ENCODE measurements at places on chromosomes 2 and 18.

DNA sequence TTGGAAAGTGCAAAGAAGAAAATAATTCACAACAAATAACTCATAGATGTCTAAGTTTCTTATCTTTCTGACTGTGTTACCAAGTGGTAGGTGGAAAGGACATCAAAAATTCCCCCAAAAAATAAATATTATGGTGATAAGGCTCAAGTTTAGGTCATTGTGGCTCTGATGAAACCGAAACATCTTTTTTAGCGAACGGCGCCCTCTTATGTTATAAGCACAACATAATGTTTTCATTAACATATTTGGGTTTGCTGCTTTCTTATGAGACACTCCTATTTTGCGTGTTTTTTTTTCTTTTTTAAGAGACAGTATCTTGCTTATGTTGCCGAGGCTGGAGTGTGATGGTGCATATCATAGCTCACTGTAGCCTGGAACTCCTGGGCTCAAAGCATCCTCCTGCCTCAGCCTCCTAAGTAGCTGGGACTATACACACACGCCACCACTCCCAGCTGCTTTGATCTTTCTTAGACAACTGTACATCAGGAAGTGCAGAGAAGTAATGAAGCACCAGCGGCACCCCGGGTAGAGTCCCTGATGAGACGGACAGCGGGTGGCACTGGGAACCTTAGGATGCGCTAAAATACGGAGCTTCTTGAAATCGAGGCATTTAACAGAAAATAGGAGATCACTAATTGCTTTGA, 38.5 kb upstream of the SLC35G4 start:
- no peak for DNase-seq

DNA sequence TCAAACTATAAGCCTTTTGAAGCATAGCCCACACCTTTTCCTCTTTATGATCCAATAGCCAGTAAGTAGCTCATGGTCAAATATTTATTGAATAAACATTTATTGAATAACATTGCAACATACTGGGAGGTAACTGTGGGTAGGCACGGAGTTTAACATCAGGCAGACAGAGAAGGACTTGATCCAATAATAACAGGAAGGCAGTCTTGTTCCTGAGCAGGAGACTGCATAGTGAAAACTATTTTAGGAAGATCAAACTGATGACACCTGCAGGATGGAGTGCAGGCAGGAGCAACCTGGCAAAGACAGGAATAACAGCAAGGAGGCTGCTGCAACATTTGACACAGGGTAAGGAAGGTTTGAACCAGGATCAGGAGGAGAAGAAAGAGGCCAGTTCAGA, 3.1 kb upstream of the DCTN1 start:
- DNase-seq = no peak

GRCh38 chr2:222319586-222320435, 21.0 kb upstream of the PAX3 start:
- no peak for DNase-seq

- DNase-seq = no peak
Measured at GRCh38 chr2:143891879-143892308, 628.0 kb downstream of the ZEB2 start.

DNA sequence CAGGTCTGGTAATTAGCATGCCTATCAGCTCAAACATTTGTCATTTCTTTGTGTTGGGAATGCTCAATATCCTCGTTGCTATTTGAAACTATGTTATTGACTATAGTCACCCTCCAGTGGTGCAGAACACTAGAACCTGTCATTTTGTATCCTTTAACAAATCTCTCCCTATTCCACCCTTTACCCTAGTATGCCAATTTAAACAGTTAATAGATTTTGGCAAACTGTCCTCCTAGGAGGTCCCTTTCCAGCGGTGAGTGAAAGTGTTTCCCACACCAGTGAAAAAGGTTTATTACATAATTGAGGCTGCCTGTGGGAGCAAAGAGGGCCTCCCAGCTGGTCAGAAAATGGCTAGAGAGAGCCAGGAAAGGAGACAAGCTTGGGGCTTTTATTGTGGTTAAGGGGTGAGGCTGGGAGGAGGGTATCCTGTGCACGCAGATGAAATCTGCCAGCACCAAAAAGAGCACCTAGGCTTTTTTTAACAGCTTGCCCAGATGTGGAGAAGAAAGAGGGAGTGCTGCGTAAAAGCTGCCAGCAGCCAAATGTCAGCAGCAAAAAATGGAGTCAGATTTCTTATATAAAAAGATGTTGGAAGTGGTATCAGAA, 1.8 kb upstream of the DRC1 start:
- DNase-seq = no peak

DNA sequence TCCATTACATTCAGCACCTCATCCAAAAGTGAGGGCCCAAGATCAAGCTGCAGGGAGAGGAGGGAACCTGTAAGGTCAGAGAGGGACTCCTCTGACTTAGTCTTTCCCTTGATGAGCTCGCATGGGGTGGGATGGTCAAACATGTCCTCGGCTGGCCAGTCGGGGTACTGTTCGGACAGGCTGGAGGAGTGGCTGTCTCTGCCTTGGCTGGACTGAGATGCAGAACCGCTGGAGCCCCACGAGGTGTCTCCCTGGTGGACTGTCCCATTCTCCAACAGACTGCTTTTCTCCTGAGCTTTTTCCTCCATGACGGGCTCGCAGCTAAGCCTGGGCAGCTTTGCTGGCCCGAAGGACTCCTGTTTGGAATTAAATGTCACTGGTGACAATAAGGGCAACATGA, 25.6 kb downstream of the CDC42EP3 start:
- no peak for DNase-seq

DNA sequence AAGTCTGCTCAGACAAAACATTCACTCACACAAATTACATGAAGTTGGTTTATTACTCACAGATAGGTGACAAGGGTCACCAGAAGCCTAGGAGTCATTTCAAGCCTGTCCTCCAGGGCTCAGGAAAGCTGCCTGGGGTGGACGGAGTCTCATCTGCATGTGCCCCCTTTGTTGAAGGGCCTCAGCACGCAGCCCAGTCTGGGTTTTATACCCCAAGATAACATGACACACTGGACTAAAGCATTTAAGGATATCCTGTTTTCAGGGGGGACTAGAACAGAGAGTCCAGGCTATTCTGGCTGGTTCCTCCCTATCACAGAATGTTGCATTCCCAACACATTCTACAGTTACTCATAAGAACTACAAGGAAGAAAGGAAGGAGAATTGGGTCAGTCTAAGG, 164.7 kb downstream of the MREG start:
- DNase-seq = no peak

DNA sequence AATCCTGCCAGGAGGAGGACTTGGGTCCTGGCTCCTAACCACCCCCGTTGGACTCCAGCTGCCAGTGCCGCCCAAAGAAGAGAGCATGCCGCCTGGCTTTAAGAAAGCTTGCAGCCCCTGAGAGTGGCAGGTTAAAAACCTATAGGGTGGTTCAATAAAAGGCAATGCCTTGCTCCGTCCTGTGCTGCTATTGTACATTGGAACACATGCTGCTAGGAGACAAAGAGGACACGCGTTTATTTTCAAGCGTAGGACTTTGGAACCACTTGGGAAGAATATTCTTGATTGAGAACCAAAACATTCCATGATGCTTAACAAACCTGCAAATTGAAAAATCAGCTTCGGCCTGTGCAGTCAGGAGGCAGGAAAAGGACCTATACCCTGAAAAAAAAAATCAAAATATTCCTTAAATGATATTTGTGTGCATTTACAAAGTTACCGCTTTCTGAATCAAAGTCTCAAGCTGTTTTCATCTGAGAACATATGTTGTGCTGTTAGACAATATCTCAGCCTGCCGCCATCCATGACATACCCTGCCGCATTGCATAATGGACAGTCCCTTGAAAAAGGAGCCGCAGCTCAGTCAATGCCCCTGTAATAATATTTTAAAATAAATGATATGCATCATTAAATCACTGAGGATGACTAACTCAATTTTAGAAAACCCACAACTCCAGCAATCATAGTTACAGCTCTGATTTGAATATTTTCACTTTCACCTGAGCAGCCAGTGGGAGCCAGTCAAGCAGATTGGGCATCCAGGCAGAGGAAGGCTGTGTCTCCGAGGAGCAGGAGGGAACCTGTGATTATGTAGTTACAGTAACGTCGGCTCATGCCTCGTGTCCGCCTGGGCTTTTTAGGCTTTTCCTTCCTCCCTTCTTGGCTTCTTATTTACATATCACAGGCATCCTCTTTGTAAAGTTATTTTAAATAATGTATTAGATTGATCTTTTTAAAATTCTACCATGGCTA, 805.6 kb upstream of the FANCL start:
- DNase-seq = no peak

GRCh38 chr2:5685225-5685624, 7.0 kb upstream of the SOX11 start:
- DNase-seq = no peak

DNA sequence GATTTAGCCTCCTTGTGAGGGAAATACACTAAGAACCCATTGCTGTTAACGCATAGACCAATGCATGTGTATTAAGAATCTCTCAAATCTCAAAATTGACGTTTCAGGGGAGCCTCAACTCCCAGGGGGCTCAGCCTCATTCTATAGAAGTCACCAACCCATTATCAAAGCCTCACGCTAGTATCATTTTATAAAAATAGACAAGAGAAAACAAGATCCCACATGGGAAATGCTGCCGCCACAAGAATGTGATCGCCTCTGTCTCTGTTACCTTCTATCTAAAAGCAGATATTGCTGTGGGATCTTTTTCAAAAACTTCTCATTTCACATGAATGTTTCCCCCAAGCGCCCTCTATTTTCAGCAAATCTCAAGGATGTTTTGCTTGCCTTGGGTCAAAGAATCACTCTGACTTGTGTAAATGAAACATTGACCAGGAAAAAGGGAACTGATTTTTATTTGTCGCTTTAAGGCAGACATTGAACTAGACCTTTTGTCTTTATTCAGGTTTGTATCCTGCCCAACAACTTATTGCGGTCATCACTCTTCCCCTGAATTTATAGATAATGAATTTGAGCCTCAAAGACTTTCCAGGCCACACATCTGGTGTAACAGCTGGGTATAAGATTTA, 679.0 kb upstream of the ID2 start:
- no peak for DNase-seq

GRCh38 chr2:12835733-12836132, 119.0 kb downstream of the TRIB2 start:
- no peak for DNase-seq

- DNase-seq = no peak
Measured at GRCh38 chr18:23668731-23669130, 6.0 kb upstream of the ANKRD29 start.

DNA sequence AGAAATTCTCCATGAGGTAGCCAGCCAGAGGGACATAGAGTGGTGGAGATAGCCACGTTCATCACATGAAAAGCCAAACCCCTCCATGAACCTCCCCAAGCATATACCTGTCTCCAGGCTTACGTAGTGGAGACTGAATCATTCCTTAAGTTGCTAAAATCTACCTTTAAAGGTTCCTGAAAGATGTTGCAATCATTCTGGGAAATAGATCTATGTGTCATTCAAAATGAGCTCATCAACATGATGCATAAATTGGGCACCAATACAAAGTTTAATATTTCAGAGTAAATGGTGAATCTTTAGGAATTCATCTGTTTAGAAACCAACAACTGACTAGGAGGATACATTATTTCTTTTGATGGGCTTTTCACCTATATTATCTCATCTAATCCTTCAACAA, 362.6 kb upstream of the ID2 start:
- no peak for DNase-seq

DNA sequence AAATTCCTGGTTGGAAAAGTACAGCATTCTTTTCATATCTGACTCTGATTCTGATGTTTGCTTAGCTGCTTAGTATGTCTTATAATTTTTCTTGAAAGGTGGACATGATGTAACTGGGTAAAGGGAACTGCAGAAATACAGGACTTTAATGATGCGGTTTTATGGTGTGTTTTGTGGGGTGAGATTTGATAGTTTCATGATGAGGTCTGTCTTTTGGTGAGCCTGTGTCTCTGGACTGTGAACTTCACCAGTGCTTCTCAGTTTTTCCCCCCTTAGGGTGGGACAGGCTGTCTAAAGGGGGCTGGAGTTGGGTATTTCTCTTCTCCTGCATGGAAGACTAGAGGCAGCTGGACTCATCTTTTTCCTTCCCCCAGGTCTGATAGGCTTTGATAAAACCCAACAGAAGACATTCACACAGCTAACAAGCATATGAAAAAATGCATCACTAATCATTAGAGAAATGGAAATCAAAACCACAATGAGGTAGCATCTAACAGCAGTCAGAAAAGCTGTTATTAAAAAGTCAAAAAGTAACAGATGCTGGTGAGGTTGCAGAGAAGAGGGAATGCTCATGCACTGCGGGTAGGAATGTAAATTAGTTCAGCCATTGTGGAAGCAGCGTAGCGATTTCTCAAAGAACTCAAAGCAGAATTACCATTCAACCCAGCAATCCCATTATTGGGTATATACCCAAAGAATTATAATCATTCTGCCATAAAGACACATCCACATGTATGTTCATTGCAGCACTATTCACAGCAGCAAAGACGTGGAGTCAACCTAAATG, 77.6 kb downstream of the EPC2 start:
- DNase-seq = no peak

DNA sequence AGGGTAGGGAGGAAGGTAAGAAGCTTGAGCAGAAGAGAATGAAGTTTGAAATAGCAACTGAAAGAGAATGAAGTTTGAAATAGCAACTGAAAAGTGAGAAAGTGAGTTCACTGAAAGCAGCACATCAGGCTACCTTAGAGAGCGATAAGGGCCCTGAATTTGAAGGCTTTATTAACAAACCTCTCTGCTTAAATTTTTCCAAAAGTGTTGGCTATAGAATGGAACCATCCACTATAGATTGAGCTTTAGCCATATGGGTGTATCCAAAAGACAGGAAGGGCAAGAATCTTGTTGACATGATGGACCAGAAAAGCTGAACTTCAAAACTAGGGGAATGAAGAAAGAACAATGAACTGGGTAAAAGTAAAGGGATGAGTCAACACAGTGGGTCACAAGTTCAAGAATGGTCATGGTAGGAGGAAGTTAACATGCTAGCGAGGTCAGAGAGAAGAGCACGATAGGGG, 122.5 kb downstream of the ASXL3 start:
- DNase-seq = no peak

GRCh38 chr18:13382954-13383827, 164.6 kb downstream of the LDLRAD4 start:
- no peak for DNase-seq

GRCh38 chr2:167293943-167294775, 405.9 kb downstream of the XIRP2 start:
- no peak for DNase-seq

DNA sequence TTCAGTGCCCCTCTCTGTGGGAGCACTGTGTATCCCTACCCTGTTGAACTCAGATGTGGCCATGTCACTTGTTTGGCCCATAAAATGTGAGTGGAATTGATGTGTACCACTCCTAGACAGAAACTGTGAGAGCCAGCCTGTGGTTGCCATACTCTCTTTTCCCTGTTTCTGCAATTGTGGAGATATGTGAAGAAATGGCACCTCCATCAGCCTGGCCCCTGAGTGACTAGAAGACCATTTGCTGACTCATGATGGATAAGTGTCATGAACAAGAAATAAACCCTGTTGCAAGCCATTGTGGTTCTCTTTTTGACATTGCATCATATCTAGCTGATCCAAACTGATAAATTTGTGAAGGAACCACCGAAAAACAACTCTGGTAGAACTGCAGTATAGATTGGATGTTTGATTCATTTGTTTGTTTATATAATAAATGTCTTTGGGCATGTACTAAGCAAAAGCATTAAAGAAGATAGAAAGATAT, 214.5 kb upstream of the FBXO11 start:
- no peak for DNase-seq

Measured in stimulated activated CD4-positive, alpha-beta T cell treated with anti-CD3 and anti-CD28 coated beads, Interleukin-15, amount 100 ng/mL, for 1 hour (primary cell).